ENCODE measurements at places on chromosomes 16 and 17.

DNA sequence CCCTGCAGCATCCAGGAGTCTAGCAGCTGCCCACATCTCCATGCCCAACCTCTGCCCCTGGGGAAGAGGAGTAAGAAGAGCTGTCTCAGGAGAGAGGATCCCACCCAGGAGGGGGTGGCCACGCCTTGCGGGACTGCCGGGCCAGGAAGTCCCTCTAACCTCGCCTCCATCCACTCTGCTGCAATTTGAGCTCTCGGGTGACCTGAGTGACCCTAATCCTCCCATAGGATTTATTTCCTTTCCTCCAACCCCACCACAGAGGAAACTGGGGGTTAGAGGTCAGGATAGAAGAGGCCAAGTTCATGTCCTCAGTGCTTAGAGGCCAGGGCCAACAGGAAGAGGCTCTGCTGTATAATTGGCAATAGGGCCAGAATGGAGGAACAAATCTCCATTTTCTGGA is 22.6 kb upstream of the NGFR start:
- DNase-seq: no peak

GRCh38 chr16:10526962-10527361 is 53.4 kb downstream of the EMP2 start:
- no peak for DNase-seq

GRCh38 chr16:85720302-85720637 is 30.6 kb downstream of the C16orf74 start:
- DNase-seq: peak; percentile 62

- no peak for DNase-seq
These were observed 1.4 kb upstream of the MRPL28 start for GRCh38 chr16:371515-372301.

GRCh38 chr16:64287655-64288528 is 834.0 kb downstream of the CDH11 start:
- no peak for DNase-seq

DNA sequence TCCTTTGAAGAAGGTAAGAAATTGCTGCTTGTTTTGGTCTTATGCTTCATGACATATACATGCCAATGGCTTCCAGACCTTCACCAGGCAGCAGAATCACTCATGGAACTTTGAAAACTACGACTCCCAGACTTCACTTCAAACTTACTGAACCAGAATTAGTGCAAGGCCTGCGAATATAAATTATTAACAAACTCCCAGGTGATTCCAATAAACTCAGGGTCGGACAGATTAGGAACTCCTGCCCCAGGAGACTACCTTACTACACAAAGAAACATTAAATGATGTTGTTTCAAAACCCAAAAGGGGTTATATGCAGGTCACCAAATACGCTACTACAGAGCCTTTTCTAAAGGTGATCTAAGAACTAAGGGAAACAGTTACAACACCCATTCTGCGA is 20.4 kb downstream of the PSME3IP1 start:
- DNase-seq: no peak

- DNase-seq: no peak
These were observed 36.2 kb downstream of the RBFOX3 start for GRCh38 chr17:79574656-79575055.

DNA sequence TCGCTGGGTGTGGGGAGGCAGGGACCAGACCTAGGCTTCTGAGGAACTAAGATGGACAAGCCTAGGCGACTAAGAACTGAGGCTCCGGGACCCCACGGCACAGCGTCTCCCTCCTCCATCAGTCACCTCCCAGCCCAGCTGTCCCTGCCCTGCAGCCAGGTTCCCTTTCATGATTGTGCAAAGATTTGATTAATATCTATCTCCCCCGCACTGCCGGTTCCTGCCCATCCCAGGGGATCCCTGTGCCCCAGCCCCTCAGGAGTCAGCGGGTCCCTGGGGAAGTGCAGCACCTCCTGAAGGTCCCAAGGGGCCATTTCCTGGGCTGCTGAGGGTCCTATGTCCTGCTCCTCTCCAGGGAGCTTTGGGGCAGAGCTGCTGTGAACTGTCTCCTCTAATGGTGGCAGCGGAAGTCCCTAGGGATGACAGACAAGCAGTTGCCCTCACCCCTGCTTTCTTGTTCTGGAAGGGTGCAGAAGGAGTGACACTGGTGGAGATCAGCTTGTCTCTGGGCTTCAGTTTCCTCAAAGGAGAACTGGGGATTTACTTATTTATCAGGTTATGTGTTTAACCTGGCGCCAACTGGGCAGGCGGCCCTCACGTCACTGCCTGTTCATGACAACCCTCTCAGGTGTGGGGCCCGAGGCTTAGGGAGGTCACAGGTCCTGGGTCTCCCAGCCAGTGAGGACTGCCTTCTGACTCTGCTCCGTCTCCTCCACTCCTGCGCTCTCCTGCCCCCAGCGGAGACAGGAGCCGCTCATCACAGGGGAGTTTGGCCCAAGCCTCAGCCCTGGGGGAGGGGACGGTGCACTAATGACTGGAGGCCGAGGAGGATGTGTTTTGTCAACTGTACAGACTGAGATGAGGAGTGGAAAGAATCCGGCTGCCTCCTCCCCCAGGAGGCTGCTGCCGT is 1.9 kb upstream of the C16orf74 start:
- peak; percentile 48 for DNase-seq

GRCh38 chr17:60353773-60354172 is 38.2 kb downstream of the USP32 start:
- DNase-seq: no peak

DNA sequence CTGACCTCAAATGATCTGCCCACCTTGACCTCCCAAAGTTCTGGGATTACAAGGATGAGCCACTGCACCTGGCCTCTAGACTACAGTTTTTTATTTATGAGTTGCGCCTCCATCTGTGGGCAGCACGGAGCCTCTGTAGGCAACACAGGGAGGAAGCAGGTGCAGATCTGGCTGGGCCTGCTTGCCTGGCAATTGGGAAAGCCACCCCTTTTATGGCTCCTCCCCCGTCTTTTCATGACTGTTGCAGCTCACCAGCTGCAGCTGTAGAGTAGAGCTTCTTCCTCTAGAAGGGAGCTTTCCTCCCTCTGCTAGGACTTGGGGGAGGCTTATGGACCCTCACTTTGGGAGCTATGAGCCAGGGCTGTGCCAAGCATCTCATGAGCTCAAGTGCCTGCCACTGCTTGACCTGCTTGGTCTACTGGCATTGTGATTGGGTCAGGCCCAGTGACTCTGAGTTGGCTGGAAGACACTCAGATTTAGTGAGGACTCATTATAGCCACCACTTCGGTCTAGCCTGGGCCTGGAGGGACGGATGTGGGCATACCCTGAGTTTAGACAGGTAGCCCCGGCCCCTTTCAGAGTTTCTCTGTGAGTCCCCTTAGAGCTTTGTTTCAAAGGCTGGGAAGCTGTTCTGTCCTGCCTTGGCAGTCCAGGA is 6.9 kb upstream of the SLC7A6 start:
- DNase-seq: no peak

- DNase-seq: no peak
These were observed 49.8 kb downstream of the IRF8 start for GRCh38 chr16:85948616-85949265.

DNA sequence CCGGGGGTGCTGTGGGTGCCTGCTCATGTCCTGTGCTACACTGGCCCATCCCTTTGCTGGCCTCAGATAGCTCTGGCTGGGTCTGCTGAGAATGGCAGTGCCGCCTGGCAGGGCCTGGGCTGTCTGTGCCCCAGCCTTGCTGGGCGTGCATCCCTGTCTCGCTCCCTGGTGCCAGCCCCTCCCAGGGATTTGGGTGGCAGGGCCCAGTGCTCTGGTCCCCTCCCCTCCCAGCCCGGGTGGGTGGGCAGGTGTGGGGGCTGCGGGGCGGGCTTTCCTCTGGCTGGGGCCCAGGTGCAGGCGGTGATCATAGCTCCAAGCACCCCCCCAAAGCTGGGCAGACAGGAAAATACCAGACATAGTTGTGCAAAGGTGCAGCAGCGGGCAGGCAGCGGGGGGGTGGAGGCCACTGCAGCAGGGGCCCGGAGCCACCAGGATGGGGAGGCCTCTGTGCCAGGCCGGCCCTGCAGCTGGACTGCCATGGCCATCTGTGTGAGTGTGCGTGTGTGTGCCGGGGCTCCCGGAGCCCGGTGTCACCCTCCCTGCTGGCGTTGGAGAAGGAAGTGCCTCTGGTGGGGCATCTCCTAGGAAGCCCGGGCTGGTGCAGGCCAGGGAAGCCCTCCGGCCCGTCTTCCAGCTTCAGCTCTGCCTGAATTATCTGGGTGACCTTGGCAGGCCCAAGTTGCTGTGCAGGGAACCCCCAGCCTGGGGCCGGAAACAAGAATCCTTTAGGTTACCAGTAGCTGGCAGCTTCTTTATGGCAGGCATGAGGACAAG is 7.4 kb downstream of the GLIS2 start:
- DNase-seq: no peak

DNA sequence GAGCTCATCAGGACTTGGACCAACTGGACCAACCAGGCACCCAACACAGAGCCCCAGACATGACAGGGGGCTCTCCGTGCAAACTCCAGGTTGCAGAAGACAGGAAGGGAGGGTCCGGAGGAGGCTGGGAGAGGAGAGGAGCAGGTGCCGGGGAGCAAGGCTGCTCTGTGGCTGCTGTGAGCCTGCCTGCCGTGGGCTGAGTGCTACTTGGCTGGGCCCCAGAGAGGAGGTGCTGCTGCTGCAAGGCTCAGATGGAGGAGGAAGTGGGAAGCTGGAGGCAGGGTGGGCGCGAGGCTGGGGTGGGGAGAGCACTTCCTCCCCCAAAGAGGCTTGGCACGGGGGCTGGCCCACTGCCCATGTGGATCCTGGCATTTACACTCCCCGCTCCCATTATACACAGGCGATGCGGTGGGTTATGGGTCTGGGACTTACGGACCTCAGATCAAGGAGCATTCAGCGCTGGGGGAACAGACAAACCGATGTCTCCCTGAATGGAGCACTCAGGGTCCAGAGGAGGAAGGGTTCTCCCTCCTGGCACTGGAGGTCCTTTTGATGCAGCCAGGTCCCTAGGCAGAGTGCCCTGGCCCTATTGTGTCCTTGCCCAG is 15.9 kb downstream of the EPOP start:
- DNase-seq: no peak

- DNase-seq: peak; percentile 19
These were observed 542.7 kb upstream of the PSMD7 start for GRCh38 chr16:73753931-73754330.

GRCh38 chr16:15967655-15968315 is 18.4 kb downstream of the ABCC1 start:
- no peak for DNase-seq

DNA sequence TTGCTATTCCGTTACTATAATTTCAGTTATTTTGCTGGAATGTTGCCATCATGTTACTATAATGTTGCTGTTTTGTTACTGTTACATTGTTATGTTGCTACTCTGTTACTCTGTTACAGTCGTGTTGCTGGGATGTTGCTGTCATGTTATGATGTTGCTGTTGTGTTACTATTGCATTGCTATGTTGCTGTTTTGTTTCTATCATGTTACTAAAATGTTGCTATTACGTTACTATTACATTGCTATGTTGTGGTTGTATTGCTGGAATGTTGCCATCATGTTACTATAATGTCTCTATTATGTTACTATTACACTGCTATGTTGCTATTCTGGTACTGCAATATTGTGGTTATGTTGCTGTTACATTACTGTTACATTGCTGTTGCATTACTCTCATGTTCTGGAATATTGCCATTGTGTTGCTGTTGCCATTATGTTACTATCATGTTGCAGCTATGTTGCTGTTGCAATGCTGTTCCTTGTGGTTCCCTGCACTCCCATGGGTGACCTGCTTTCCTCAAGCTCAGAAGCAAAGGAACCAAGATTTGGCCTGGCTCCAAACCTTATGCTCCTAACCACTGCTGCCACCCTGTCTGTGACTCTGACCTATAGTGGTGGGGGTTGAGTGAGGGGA is 64.4 kb downstream of the ABCC6 start:
- DNase-seq: no peak

GRCh38 chr17:59534583-59534982 is 30.8 kb upstream of the DHX40 start:
- no peak for DNase-seq

DNA sequence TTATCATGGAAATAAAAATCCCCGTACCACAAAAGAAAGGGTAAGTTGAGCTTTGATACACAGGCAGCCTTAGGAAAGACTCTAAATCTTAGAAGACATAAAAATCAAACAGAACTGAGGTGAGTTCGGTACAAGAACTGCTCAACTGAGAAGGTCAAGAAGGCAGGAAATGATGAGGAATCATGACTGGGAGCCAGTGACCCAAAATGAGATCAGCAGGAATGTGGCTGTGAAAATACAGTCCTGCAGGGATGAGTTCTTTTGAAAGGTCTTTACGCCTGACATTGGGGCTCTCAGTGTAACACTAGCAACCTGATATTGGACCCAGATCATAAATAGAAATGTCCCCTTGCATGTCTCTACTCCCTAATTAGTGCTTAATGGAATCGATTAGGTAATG is 56.3 kb upstream of the CDH11 start:
- DNase-seq: peak; percentile 2

GRCh38 chr17:59202320-59202719 is 7.5 kb upstream of the SMG8 start:
- DNase-seq: no peak

GRCh38 chr16:4593086-4593485 is 21.6 kb downstream of the UBALD1 start:
- no peak for DNase-seq

GRCh38 chr17:17071531-17072360 is 29.5 kb downstream of the MPRIP start:
- no peak for DNase-seq
